Cortex of kidney (tissue), 1 donor: ENCODE measurements at places on chromosomes 5 and 9.

DNA sequence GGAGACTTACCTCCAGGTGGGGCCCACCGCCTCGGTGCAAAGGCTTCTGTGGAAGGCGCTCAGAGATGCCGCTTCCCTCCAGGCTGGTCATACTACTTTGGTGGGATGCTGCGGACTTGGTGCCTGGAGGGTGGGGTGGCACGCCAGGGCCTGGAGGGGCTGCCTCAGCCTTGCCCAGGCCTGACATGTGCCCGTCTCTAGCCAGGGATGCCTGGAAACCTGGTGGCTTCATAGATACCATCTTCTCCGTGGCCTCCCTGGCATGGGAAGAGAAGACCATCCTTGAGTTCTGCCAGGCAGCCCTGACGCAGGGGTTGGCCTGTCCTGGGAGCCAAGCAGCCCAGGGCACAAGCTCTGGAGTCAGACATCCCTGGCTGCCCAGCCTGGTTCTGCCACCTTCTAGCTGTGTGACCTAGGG, 28.3 kb downstream of the ORM2 start:
- DNase-seq: no peak

DNA sequence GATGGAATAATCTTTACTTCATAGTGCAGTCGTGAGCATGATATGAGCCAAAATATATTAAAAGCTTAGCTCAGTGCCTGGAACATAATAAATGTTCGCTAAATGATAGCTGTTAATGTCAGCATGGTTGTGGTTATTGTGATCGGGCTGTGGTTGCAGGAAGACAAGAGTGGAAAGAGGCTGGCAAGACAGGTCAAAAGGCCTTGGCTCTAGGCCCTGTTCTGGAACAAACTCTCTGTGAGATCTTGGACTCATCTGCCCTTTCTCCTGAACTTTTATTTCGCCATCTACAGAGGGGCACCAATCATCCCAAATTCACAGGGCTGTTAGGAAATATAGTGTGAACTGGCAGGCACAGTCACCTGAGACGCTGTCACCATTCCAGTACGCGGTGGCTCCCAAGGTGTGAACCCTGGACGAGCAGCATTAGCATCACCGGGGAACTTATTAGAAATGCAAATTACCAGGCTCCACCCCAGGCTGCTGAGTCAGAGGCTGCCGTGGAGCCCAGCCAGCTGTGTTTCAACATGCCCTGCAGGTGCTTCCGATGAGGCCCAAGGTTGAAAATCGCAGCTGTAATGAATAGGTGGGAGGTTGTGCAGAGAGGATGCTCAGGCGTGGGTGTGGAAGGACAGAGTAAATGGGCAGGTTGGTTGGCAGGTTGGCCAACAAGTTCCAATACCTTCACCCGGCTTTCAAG, 50.2 kb upstream of the SAP30L start:
- no peak for DNase-seq

DNA sequence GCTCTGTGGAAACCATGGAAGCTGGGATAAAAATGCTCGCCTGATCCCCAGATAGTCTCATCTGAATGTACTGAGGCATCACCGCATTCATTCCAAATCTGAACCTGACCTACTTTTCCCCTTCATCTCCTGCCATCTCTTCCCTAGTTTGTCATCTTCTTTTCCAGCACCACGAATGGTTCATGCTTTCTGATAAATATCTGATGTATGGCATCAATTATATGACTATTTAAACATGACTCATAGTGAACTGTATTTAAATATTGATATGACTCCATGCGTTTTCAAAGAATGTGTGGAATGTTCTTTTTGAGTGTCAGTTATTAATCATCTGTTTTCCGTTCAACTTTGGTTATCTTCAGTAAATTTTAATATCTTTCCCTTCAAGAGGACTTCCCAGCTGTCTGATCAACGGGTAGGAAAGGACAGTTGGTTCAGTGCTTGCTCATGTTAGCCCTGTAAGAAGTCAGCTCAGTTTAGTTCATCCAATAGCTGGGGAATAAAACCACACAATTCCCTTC, 21.1 kb downstream of the BASP1 start:
- DNase-seq: no peak

- no peak for DNase-seq
Observed at GRCh38 chr9:131138676-131139075, 13.3 kb downstream of the NUP214 start.

DNA sequence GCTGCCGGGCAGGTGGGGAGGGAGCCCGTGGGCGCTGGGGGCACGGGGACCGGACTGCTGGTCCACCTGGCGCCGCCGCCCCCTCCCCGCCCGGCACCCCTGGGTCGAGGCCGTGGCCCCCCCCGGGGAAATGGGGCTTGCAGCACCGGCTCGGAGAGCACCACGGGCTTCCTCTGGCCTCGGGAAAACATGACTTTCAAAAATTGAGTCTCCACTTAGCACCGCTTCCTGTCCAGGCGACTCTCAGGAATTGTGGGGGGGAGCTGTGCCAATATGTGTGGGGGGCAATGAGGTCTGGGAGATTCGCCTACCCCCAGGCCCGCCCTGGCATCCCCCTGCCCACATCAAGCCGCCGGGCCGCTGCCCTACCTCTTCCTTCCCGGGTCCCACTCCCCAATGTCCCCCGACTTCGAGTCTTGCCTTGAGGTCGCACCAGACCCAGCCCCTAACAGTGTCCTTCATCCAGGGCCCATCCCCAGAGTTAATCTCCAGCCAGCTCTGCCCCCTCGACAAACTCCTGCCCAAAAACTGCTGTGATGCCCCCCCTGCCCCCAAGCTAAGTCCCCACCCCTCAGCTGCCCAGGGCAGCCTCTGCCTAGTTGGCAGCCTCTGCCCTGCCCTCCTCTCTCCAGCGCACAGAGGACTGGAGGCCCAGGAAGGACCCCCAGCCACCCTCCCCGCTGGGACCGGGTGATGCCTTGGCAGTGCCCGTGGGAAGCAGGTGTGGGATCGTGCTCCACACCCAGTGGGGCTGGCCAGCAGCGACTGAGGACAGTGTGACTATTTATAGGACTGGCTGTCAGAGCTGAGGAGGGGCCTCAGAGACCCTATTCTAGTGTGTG, 3.9 kb downstream of the EGFL7 start:
- DNase-seq: no peak

DNA sequence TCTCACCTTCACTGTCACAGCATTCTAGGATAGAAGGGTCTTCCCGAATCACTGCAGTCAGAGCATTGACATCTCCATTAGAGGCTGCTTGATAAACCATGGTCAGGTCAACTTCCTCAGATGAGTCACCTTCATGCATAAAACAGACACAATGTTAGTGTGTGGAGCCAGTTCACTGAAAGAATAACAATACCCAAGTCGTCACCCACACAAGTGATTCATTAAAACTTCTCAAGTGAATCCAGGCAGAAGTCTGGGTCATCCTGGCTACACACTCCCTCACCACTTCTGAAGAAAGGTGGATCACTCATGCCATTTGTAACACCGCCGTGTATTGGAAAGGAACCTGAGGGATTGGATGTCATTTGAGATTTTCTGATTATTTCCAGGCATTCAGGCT, 49.6 kb downstream of the ANKRD55 start:
- no peak for DNase-seq

DNA sequence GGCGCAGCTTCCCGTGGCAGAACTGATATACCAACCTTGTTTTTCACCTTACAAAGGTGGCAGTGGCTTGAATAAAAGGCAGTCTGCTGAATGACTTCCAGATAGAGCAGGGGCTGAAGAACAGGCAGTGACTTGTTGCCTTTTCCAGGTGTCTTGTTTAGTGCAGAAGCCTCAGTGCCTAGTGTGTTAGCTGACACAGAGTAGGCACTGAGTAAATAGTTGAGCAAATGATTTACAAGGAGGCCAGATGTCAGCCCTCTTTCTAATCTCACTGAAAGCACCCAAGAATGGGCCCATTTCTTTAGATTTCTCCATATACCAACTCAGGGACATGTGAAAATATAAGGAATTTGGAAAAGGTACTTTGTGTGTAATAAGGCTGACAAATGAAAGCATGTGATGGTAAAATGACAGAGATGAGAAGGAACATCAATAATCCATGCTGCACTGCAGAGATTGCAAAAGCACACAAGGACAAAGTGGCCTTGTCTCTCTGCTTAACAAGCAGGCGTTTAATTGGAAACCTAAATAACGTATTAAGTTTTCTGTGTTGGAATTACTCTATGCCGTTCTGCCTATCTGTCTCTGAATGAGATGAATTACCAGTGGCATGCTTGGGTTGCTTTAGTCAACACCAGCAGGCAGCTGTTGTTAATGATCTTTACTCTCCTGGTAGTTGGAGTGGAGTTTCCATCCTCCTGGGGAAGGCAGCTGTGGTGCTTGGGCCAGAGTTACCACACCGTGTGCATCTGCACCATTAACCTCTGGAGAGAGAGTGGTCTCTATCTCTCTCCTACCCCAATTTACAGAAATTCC, 360.1 kb upstream of the C9orf72 start:
- no peak for DNase-seq

GRCh38 chr9:137646341-137646740, 27.5 kb downstream of the EHMT1 start:
- DNase-seq: no peak

DNA sequence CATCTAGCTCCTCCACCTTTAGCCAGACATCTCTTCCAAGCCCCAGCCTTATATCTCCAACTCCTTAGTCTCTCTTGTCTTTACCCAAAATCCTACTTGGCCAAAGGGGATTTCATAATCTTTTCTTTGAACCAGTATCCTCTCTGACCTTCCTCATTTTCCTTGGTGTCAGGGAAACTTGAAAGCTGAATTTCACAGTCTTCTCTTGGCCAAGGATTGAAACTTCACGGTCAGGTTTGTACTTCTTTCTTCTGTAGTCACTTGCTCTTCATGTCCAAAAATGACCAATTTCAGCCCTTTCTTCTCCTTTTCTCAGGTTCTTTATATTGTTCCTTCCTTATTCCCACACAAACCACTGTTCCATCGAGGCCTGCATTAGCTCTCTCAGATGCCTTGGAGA, 473.7 kb upstream of the KLF4 start:
- no peak for DNase-seq

DNA sequence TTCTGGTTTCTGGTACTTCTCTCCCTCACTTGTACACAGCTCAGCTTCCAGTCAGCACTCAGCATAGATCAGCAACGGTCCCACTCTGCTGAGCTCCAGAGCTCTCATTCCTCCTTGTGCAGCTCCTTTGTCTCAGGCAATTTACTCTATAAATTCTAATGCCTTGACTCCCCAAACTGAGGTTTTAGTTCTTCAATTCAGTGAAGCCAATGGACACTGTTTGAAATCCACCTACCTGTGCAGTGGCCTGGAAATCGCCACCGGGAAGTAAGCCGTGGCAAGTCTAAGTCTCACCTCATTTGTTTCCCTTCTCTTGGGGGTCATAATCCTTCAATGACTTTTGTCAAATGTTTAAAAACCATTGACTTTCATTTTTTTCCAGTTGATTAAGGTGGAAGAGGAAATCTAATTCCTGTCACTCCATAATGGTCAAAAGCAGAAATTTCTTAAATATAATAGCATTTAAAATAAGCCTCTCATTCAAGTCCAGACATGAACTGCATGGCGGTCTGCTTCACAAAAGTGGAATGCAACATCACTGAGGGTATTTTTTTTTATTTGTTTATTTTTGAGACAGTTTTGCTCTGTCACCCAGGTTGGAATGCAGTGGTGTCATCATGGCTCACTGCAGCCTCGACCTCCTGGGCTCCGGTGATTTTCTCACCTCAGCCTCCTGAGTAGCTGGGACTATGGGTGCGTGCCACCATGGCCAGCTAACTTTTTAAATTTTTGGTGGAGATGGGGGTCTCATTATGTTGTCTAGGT, 79.6 kb downstream of the C7 start:
- no peak for DNase-seq

DNA sequence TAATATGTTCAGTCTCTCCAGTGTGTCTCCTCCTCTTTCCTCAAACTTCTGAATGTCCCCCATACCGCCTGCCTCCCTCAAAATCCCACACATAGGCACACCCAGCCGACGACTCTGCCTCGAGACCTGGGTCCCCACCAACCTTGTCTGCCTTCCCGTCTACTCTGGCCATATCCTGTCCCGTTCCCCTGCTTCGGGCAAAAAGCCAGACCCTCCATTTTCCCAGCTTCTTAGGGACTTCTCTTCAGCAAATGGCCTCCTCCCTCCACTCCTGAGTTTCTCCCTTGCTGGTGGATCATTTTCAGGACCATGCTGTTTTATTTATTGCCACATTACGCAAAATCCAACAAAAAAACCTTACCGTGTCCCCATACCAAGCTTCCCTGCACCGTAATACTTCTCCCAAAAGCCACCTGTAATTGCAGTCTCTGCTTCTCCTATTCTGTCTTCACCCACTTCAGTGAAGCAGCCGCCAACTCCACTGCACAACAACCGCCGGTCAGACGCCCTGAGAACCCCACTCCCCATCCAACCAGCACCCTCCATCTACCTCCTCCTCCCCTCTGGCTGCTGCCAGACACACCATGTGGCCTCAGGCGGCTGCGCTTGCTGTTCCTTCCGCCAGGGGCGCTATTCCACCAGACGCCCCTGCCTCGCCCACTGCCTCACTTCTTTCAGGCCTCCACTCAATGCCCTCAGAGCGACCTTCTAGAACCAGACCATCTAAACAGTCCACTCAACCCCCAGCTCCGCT, 117.0 kb downstream of the TRPM6 start:
- no peak for DNase-seq

- no peak for DNase-seq
Observed at GRCh38 chr5:36397901-36398536, 96.3 kb upstream of the RANBP3L start.

DNA sequence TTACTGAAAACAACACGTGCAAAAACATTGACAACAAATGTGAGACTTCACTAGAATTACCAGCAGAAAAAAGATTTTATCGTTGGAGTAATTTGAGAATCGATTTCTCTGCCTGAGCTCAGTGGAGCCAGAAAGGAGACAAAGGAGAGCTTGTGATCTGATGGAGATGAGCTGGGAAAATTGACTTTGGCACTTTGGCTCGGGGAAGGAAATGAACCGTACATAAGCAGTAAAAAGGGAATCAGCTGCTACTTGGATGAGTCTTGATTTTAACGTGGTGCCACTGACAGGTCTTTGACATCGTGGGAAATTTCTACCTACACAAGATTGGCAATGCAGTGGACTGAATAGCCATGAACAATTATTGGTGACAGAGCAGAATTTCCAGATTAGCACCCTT, 244.7 kb upstream of the RPS23 start:
- no peak for DNase-seq

GRCh38 chr5:140466981-140467742, 65.5 kb downstream of the ANKHD1 start:
- DNase-seq: no peak

DNA sequence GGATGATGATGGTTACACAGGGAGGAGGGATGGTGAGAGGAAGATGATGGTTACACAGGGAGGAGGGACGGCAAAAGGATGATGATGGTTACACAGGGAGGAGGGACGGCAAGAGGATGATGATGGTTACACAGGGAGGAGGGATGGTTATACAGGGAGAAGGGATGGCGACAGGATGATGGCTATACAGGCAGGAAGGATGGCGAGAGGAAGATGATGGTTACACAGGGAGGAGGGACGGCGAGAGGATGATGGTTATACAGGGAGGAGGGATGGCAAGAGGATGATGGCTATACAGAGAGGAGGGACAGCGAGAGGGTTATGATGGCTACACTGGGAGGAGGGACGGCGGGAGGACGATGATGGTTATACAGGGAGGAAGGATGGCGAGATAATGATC, 64.1 kb upstream of the FCN1 start:
- DNase-seq: no peak

GRCh38 chr5:147240266-147240985, 5.6 kb downstream of the STK32A start:
- DNase-seq: no peak
